ENCODE measurements at places on chromosomes 6 and 20. TPM values are rescaled to one million over a fixed set of nuclear protein-coding genes. Genes with fewer than 3 reads are reported as not detected.

FOXA2 gene
- total RNA-seq, result not detected

KHDRBS2 gene
- total RNA-seq, result not detected

CST2 gene
- total RNA-seq, result not detected

EYS gene
- total RNA-seq, result not detected

SNRNP48 gene
- 9.4 TPM for total RNA-seq

ID4 gene
- 16.1 TPM for total RNA-seq

RFX6 gene
- total RNA-seq, result not detected

DEFB132 gene
- not detected for total RNA-seq

PHACTR1 gene
- not detected for total RNA-seq

VSX1 gene
- not detected for total RNA-seq

EPM2A gene
- total RNA-seq, result 6.7 TPM

SYNGAP1 gene
- total RNA-seq, result 14.9 TPM

NKAIN2 gene
- total RNA-seq, result 0.11 TPM

PLA2G7 gene
- total RNA-seq, result 7.5 TPM

SYNDIG1 gene
- total RNA-seq, result not detected

PCSK2 gene
- total RNA-seq, result not detected

ULBP1 gene
- 0.65 TPM for total RNA-seq

RBM39 gene
- total RNA-seq, result 240 TPM

C6orf15 gene
- total RNA-seq, result 1.2 TPM

RBM38 gene
- 6.4 TPM for total RNA-seq

RNGTT gene
- total RNA-seq, result 19.1 TPM

PROCR gene
- total RNA-seq, result 30.6 TPM

TP53RK gene
- total RNA-seq, result 12.1 TPM

HTR1E gene
- under 0.01 TPM for total RNA-seq

CBLN4 gene
- total RNA-seq, result not detected

GLO1 gene
- total RNA-seq, result 56.1 TPM

FAM184A gene
- total RNA-seq, result 0.11 TPM

HLA-DRB5 gene
- not detected for total RNA-seq

SLC17A9 gene
- total RNA-seq, result 25.8 TPM

TMEM170B gene
- total RNA-seq, result 0.22 TPM

TAPBP gene
- total RNA-seq, result 157 TPM

CFAP61 gene
- total RNA-seq, result 0.79 TPM

ALDH5A1 gene
- total RNA-seq, result 1.3 TPM

RGS17 gene
- under 0.01 TPM for total RNA-seq

FAM209B gene
- total RNA-seq, result not detected

PLEKHG1 gene
- 3.1 TPM for total RNA-seq

MLIP gene
- not detected for total RNA-seq

APCDD1L gene
- 1.5 TPM for total RNA-seq

PMEPA1 gene
- total RNA-seq, result 10.2 TPM

SAMD3 gene
- not detected for total RNA-seq

FAXC gene
- total RNA-seq, result 3.6 TPM

DOK5 gene
- total RNA-seq, result 3.1 TPM

SUN5 gene
- total RNA-seq, result not detected

ARFGEF3 gene
- under 0.01 TPM for total RNA-seq

GNMT gene
- total RNA-seq, result not detected

Data from placental epithelial cell (primary cell).